ENCODE measurements at places on chromosomes 11 and 22.

GRCh38 chr22:46739094-46739870 lies 1.2 kb upstream of the CERK start:
- DNase-seq, result no peak

GRCh38 chr22:50687829-50688228 lies 15.2 kb downstream of the SHANK3 start:
- no peak for DNase-seq

DNA sequence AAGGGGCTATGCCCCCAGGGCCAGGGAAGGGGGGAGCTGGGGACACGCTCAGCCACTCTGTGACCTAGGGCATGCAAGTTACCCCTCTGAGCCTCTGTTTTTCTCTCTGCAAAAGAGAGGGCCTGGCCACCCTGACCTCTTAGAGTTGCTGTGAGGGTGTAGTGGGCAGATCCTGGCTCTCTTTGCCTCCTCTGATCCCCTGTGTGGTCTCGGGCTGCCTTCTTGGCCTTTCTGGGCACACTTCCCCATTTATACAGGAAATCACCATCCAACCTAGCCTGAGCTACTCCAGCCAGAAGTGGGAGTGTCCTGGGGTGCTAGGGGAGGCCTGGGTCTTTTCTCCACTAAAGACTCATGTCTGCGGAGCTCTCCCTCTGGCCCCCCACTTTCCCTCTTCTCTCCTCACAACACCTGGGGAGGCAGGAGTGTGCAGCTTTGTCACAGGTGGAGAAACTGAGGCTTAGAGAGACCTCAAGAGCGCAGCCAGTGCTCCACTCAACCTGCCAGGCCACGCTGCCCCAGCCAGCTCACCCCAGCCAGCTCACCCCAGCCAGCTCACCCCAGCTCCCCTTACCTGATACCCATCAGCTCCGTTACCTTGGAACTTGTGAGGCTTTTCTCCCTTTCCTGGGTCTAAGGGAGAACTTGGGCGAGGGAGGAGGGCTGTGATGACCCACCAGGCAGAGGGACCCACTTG lies 1.4 kb downstream of the AIFM3 start:
- no peak for DNase-seq

DNA sequence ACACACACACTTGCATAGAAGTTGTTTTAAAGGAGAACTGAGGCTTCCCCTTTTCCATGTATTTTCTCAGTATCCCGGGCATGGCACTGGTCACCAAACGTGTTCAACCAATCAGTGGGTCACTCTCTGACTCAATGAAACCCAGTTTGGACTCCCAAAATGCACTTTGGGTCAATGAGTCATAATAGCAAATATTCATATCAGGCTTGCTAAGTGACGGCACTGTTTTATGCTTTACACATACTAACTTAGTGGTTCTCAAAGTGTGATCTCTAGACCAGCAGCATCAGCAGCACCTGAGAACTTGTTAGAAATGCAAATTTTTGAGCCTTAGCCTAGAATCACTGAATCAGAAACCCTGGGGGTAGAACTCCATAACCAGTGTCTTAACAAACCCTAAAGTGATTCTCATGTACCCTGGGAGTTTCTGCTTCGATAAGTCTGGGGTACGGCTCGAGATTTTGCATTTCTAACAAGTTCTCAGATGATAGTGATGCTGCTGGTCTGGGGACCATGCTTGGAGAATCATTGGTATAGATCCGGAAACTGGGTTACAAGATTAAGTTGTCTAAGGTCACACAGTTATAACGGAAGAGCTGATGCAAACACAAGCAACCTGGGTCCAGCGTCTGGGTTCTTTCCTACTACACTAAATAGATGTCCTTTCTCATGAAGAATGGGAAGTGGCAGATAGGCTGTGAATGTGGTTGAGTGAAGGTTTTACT lies 35.6 kb downstream of the ETS1 start:
- no peak for DNase-seq

DNA sequence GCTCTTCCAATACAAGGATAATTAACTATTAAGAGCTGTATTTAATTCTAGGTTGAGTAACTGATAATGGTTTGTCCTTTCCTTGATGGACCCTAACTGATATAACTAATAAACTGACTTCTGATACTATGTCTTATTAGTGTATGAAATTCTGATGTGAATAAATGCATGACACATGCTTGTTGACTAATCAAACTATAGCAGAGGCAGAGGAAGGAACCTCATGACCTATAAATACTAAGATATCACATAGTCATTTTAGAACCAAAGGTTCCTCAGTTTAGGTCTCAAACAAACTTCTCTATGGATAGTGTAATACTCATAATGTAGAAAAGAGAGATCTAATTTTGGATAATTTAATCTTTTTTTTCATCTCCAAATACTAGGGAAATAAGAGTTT lies 4.8 kb upstream of the HBD start:
- DNase-seq, result no peak

Data from activated CD4-positive, CD25-positive, alpha-beta regulatory T cell (primary cell).